GM12865 (cell line): ENCODE measurements at places on chromosomes 6 and 20.

DNA sequence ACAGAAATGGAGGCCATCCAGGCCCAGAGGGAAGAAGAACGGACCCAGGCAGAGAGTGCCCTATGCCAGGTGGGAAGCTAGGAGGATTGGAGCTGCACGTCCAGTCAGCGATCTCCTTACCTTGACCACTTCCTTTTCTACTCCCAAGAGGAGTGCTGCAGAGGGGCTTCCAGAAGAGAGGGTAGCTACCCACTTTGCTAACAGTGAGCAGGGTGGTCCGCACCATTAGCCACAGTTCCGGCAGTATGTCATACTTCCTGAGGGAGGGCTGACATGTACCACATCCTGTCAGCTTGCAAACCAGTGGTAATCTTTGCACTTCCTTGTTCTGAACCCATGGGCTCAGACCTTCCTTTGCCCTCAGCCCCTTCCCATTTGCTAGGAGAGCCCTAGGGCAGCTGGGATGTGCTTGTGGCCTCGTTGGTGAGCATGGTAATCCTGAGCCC lies 35.4 kb downstream of the CEP250 start:
- DNase-seq, result peak; percentile 86

DNA sequence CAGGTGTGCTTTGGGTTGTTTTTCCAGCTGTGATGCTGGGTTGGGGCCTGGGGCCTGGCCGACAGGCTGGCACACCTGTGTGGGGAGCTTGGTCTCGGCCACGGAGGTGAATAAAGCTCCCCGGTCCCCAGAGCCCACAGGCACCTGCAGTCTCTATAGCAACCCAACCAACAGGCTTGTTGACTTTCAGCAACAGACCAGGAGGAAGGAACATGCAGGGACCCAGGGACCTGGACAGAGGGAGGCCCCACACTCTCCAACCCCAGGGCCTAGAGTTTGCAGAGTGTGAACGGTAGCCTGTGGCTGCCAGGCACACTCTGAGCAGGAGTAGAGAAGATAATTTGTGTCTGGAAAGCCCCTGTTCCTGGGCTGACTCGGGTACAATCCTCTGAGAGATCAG lies 14.6 kb upstream of the SYNJ2 start:
- DNase-seq, result no peak

GRCh38 chr20:63409066-63409833 lies 48.1 kb upstream of the CHRNA4 start:
- DNase-seq, result no peak

DNA sequence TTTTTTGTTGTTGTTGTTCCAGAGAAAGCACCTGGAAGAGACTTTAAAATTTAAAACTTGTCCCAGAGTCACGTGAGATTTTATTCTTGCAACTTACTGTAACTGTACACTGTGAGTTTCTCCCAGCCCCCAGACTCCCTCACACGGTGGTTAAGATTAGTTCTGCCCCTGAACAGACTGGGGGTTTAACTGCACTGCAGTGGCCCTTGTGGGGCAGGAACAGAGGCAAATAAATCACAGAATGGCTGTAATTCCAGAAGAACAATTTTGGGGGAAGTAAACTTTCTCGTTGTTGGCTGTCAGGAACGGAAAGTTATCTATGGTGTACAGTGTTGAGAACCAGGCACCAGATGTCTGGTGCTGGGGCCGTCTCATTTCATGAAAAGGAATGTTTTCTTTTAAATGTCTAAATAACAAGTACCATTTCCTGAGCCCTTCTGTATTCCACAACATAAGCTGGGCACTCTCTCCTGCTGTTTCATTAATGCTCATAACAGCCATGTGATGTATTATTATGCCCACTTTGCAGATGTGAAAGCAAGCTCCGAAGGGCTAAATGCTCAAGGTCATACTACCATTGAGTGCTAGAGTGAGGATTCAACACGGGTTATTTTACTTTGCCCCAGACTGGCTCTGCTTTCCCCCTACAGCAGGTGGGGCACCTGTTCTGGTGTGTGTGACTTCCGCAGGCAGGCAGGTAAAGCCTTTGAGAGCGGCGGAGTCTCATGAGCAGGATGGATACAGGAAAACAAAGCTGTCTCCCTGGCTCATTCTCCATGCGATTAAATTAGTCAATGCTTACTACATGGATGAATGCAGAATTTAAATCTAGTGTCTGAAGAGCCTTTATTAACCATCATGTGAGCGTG lies 30.5 kb downstream of the CNKSR3 start:
- DNase-seq, result no peak

DNA sequence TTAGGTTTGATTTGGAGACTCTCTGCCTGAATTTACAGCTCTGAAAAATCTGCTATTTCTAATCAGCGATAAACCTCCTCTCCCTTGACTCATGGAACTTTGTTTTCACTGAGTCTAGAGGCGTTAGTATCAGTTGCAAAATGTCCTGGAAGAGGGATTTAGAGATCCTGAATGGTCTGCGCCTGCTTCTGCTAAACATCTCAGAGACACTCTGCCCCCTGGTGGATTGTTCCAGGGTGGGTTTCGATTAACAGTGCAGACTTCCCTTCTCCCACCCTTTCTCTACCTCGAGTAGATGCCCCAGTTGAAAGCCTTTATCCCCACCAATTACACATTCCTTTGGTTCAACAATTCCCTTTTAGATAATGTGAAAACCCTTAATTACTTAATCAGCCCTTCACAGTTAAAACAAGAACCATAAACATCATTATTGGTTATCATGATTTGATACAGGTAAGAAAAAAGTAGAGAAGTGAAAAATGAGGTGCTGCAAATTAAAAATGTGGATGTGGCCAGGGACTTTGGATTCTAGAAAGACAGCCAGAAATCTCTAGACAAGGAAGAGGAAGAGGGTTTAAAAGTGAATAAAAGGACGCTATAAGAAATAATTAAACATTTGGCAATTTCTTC lies 5.5 kb downstream of the HTR1B start:
- peak; percentile 61 for DNase-seq

DNA sequence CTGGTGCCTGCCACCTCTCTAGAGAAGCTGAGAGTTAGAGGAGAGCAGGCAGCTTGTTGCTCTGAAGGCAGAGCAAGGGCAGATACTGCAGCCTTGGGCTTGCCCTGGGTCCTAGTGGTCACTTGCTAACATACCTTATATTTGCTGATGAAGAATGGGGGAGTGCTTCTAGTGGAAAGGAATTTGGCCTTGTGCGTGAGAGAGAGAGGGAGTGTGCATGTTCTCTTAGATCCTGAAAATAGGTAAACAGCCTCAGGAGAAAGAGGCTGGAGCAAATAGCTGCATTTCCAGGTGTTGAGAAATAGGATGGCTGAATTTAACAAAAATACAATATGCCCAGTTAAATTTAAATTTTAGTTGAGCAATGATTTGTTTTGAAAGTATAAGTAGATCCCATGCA lies 724.5 kb upstream of the FLRT3 start:
- DNase-seq, result no peak

DNA sequence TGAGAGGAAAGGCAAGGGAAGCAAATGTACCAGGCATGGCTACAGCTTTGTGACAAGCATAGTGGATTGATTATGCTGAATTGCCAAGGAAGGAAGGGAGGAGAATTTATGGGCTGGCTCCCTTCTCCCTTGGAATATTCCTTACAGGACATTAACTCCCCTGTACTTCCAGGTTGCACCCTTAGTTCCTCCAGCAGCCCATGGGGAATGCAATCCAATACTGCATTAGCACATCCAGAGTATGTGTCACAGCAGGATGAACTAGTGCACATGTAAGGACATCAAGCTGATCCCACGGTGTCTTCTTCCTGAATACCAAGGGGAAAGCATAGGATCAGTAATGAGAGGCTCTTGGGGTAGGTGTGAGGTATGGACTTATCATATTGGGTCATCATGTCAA lies 390.7 kb upstream of the POU3F2 start:
- no peak for DNase-seq

DNA sequence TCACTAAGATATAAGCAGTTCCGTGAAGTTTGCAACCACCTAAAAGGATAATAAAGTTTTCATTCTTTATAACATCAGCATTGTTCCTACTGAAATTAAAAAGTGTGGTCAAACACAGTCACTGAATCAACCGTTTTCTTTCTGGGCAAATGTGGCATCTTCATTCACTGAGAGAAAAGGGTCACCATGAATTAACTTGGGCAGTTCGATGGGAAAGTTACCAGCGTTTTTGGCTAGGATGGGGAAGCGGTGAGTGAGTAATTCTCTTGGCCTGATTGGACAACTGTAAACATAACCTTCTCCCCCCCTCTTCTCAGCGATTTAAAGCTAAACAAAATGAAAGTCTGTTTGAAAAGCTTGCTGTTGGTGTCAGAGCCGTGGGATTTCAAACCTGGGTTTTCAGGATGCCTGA lies 181.8 kb downstream of the SASH1 start:
- DNase-seq, result no peak

DNA sequence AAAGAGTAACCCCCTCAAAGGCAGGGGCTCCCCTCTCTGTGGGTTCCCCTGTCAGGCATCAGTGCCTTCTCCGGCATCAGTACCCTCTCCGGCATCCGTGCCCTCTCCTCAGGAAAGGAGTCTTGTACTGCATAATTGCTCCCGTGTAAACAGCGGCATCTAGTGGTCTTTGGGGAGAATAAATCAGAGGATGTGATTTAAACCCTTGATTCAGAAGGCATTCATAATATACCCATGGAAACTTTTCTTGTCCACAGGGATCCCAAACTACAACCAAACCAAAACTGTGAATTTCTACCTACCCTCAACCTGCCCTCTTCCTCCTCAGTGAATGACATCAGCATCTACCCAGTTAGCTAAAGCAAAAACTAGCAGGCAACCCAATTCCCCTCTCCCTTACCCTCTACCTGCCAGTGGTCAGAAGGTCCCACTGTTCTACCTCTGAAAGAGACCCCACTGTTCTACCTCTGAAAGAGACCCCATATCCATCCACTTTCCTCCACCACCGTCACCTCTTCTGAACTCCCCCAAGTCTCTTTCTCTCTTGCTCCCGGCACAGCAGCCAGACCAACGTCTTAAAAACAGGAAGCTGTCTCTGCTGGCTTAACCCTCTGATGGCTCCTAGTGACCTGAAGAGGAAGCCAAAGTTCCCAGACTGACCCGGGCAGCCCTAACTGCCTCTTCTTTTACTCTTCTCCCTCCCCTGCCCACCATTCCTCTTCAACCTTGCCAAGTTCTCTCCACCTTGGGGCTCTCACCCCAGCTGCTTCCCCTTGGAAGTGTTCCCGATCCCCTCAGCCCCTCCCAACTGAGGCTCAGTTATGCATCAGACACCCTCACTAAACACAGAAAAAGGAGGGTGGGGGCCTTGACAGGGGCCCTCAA lies 27.2 kb downstream of the UBE2V1 start:
- DNase-seq, result peak; percentile 57

- no peak for DNase-seq
Measured at GRCh38 chr6:168908887-168909286, 344.8 kb downstream of the THBS2 start.

DNA sequence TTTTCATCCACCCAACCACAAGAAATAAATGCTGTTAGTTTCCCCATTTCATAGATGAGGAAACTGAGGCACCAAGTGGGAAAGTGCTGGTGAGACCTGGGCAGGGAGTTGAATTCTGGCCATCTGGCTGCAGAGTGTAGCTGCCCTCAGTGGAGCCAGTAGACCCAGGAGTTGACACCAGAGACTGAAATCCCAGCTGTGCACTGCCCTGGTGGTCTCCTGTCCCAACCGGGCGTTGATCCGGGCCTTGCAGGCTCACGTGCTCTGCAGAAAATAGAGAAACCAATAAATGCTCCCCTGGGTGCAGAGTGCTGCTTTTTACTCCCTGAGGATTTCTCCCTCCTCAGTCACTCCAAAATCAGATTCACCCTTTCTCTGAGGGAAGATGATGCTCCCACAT lies 18.4 kb downstream of the HLA-F start:
- DNase-seq, result no peak

- no peak for DNase-seq
Measured at GRCh38 chr20:25457886-25458680, 50.6 kb downstream of the GINS1 start.

GRCh38 chr20:62350098-62350628 lies 16.9 kb downstream of the LAMA5 start:
- no peak for DNase-seq

GRCh38 chr6:103284835-103285234 lies 1574.9 kb downstream of the HACE1 start:
- no peak for DNase-seq

DNA sequence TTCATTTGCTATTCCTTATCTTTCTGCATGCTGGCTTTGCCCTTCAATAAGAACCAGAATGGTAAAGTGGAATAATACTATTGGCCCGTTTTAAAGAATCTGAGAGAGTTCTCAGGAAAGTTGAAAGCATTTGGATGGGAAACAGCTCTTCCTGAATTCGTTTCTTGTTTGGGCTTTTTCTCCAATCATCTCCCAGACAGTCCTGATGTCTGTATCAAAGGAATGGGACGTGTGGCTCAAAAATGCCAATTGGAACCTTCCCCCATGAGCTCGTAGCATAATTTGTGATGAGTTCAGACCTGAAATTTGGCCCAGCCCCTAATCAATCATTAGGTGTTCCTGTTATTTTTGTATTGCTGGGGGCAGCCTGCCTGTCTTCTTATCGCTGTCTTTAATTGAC lies 75.8 kb upstream of the BACH2 start:
- no peak for DNase-seq

- DNase-seq, result no peak
Measured at GRCh38 chr6:70763754-70764510, 96.2 kb downstream of the SMAP1 start.

DNA sequence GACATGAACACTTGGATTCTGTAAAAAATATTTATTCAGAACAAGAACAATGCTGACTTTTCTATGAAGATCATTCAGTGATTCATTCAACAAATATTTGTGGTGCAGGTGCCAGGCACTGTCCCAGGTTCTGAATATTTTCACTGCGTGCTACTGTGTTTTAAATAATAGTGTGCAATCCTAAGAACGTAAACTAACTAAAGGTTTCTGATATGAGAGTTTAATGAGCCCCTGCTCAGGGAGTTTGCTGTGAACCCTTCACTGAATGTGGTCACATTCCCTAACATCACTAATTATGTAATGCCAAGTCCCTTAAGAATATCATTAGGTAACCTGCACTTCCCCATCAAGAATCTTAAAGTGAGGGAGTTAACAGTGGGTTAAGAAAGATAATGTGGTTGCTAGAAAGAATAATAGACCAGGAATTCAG lies 1.7 kb upstream of the TMEM170B start:
- DNase-seq, result no peak

DNA sequence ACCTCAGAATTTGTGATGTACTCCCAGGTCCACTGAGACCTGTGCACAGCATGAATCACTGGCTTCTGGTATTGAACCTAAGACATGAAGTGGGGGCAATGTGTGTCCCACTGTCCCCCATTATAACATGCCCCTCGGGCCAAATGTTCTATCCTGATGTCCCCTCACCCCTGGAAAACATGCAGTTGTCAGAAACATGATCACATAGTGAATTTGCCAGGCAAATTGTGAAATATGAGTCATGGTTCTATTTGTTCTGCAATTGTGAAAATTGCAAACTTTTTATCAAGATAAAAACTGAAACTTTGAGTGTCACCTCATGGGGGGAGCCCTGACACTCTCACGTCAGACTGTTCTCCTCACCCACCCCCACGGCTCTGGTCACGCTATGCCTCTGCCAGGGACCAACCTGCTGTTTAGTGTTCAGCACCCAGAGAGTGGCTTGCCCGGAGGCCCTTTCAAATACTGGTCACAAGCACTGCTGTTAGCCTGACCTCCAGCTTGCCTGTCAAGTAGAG lies 305.3 kb downstream of the CLIC5 start:
- DNase-seq, result peak; percentile 92

- DNase-seq, result no peak
Measured at GRCh38 chr20:35273449-35274171, 4.3 kb downstream of the MMP24OS start.

GRCh38 chr20:32031007-32031958 lies 20.8 kb upstream of the HCK start:
- peak; percentile 65 for DNase-seq

GRCh38 chr6:26087284-26088115 lies at the start of gene HFE:
Gene HFE, plus strand, starts transcription at chr6:26087429. Its CDS starts 12 bp downstream, at chr6:26087441.
- peak; percentile 25 for DNase-seq
